ENCODE measurements at places on chromosomes 13 and 19.

DNA sequence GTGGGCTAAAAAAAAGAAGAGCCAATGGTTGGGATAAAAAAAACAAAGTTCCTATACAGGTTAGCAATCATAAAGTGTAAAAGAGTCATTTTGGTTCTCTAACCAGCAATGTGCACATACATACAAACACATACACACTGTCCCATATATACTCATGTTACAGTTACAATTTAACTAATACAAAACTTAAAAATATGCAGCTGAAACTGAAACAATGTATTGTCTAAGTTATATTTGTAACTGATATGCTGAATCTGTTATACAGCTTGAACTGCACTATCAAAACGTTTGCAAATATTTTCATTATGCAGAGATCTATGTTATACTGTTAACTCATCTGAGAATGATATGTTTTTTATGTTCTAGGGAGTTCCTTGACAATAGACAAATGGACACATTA is 173.7 kb downstream of the KLF12 start:
- no peak for DNase-seq

DNA sequence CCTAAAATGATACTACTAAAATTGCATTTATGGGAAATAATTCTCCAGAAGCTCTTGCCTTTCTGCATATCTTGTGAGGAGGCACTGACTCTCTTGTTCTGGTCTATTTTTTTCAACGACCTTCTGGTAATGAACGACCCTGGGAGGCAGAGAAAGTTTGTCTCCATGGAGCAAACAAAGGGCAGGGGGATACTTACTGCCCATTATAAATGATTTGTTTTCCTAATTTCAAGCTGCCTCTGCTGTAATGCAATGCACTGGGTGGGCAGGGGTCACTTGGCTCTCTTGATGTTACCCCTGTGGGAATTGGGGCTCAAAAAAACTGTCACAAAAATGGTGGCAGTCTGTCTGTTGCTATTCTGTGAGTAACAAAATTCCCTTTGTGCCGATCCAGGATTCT is 643.2 kb downstream of the LIG4 start:
- DNase-seq = no peak

GRCh38 chr19:32219392-32219791 is 126.0 kb upstream of the ZNF507 start:
- DNase-seq = no peak

- DNase-seq = no peak
Observed at GRCh38 chr13:41763782-41764181, 197.1 kb downstream of the VWA8 start.
